Neural progenitor cell (in vitro differentiated cells): ENCODE measurements at places on chromosomes 1 and 21.

- DNase-seq, result peak; percentile 12
Observed at GRCh38 chr21:34128124-34128523, 54.7 kb downstream of the MRPS6 start.

DNA sequence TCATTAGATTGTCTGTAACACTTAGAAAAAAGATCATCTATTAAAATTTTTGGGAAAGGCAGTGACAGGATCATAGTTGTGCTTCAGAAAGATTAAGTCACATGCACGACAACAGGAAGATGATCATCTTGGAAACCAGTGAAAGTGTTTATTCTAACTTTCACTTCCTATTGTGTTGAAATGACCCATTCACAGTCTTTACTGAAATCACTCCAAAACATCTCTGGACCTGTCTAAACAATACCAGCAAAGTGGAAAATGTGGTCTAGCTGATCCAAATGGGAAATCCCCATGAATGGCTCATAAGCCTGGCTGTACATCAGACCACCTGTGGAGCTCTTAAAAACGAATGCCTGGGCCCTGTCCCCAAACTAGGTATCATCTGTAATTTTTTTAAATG lies 111.1 kb upstream of the ETV3 start:
- DNase-seq, result no peak

- no peak for DNase-seq
Observed at GRCh38 chr1:213914392-213914791, 73.4 kb upstream of the PROX1 start.

DNA sequence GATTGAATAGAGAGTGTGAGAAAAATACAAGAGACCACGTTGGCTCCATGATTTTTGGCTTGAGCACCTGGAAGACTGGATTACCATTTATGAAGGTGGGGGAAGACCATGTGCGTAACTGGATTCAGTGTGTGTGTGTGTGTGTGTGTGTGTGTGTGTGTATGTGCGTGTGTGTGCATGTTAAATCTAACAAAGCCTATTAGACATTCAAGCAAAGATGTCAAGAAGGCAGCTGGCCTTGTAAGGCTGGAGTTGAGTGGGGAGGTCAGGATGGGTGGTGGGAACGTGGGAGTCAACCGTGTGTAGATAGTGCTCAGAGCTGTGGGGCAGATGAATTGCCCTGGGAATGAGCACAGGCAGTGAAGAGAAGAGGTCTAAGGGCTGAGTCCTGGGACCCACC lies 293.8 kb upstream of the POU3F1 start:
- DNase-seq, result no peak

DNA sequence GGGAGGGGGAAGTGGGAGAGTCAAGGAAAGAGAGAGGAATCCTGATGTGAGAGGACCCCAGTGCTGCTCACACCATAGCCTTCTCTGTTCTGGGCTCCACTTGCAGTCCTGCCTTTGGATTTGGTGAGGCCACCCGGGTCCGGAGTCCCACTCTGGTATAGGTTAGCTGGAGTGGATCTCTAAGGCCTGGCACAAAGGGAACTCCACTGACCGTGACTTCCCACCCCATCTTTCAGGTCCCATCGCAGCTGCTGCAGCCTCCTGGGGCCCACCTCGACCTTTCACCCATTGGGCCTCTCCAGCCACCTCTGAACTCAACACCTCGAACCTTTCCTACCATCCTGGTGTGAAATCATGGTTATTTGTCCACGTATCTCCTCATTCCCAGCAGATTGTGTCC lies 324.4 kb downstream of the MATN1 start:
- no peak for DNase-seq

DNA sequence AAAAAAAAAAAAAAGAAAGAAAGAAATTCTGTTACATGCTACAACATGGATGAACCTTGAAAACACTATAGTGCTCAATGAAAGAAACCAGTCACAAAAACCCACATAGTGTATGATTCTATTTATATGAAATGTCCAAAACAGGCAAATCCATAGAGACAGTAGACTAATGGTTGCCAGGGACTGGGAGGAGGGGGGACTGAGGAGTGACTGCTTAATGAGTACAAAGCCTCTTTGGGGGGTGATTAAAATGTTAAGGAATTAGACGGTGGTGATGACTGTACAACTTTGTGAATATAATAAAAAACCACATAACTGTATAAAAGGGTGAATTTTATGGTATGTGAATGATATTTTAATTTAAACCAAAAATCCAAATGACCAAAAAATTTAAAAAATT lies 116.0 kb upstream of the GUCA2B start:
- DNase-seq, result no peak

GRCh38 chr1:246933893-246934292 lies 2.1 kb upstream of the AHCTF1 start:
- DNase-seq, result no peak

GRCh38 chr1:32413507-32414185 lies 19.4 kb upstream of the BSDC1 start:
- peak; percentile 79 for DNase-seq

- no peak for DNase-seq
Observed at GRCh38 chr1:210072896-210073504, 135.0 kb downstream of the SYT14 start.

GRCh38 chr1:183470147-183470960 lies 1.9 kb upstream of the SMG7 start:
- DNase-seq, result peak; percentile 80

GRCh38 chr21:33543505-33544129 lies 779 bp downstream of the SON start:
- peak; percentile 87 for DNase-seq

DNA sequence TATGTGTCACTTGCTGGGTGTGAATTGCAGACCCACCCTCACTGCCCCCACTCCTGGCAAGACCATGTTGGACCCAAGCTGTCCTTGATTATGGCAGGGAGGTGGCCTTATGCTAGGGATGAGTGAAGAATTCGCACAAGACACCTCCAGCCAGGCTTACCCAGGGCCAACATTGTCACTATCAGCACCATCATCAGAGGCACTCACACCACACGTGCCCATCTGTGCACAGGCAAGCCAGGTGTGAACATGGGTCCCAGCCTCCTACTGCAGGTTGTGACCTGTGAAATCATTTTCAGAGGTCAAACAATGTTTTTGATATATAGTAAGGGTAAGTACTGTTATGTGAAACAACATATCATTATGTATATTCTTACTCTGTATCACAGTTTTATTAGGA lies 20.3 kb upstream of the RGS8 start:
- DNase-seq, result no peak

GRCh38 chr1:218266356-218266755 lies 18.7 kb upstream of the RRP15 start:
- no peak for DNase-seq

DNA sequence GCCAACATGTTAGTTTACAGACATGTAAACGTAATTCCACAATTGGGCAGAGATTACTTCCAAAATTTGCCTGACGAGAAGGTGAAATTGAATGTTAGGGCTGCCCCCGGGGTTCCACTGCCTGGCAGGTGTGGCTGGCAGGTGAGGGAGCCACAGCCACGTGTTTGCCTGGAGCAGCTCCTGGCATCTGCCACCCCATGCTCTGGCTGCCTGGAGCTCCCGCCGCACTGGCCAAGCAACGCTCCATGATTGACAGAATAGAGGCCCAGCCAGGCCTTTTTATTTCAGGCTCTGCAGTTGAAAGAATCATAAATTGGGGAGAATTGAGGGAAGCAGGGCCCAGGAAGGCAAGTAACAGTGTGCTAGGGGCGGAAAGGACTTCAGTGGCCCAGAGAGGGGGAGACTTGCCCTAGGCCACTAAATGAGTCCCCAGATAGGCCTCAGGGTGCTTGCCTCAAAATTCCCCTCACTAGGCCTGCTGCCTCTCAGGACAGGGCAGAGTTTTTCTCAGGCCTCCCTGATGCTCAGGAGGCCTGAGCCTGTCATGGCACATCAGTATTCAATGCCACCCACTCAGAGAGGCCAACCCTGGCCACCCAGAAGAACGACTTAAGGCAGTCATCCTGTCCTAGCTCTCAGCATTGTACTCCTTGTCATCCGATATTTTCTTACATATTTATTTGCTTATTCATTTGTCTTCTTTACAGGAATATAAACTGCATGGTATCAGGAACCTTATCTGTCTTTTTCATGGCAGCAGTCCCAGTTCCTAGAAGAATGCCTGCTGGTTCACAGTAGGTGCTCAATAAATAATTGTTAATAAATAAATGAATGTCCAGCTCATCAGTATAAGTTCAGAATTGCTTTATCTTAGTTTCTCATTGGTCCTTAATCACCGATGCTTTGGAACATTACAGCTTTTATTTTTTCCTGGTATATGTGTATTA lies 16.6 kb upstream of the S1PR1 start:
- DNase-seq, result no peak

GRCh38 chr1:6770751-6771440 lies 14.4 kb upstream of the CAMTA1 start:
- DNase-seq, result peak; percentile 23

GRCh38 chr1:68470388-68470970 lies 20.7 kb upstream of the RPE65 start:
- DNase-seq, result no peak

DNA sequence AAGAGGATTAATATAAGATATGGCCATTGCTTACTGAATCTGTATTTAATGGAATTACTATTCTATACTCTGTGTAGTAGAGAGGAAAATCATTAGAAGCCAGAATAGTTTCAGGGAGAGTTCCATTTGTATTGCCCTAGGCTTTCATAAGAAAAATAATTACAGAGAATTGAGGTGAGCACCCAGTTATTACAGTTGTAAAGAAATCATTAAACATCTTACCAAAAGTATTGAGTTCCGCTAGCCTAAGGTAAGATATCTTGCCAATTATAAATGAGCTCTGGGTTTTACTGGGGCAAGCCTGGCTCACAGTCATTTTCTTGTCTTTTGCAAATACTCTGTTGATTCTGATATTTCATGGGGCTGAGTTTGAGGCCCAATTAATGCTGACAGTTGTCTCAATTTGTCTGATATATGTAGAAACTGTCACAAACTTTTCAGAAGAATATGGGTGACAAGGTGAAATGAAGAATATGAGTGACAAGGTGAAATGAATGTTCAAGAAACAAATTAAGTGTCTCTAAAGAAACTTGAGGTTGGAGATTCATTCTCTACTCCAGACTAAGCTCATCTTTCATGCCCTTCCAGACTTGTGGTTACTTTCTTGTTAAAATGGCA lies 127.8 kb downstream of the PTGER3 start:
- no peak for DNase-seq

DNA sequence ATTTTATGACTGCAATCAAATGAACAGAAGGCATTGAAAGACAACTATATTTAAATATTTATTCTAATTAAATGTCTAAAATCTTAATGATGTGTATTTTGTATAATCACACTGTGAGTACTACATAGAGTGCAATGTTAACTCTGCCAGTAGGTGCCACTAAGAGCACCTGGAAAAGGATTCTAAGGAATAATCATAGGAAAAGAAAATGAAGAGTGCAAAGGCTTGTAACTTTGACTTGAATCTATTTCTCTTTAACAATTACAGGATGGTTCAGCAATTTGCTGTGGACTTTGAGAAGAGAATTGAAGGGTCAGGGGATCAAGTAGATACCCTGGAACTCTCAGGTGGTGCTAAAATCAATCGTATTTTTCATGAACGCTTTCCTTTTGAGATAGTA lies 200.4 kb downstream of the DNM3 start:
- no peak for DNase-seq

GRCh38 chr1:229092377-229093237 lies 178.3 kb upstream of the RAB4A start:
- DNase-seq, result no peak

GRCh38 chr1:246184503-246184902 lies 322.6 kb downstream of the SMYD3 start:
- DNase-seq, result no peak

GRCh38 chr1:98172578-98172977 lies 251.7 kb upstream of the DPYD start:
- no peak for DNase-seq

DNA sequence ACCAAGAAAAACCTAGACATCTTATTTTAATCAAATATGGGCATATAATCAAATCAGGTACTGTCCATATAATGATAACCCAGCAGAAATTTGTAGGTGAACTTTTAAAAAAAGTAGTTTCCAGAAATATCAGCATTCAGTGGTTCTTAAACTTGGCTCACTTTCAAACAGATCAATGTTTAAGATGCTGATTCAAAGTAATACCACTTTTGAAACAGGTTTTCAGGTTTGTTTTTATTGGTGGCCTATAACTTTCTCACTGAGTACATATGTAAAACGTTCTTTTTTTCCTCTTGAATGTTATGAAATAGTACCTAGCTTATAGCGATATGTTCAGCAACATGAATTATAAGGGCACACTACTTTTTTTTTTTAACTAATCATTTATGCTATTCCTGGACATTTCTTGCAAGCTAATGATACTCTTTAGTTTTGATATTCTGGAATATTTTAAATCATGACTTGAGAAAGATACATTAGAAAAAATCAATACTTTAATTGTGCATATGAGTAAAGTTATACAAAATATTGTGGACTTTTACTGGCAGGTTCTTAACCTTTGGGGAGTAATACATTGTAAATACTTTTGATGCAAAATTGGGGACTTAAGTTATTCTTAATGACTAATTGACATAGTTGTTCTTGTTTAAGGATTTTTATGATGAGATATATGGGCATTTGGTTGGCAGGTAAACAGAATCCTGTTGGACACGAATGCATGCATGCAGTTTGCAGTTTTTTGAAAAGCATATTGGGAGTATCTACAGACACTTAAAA lies 3.0 kb downstream of the NFIA start:
- DNase-seq, result no peak

GRCh38 chr1:16183179-16183578 lies 27.3 kb upstream of the EPHA2 start:
- DNase-seq, result no peak

DNA sequence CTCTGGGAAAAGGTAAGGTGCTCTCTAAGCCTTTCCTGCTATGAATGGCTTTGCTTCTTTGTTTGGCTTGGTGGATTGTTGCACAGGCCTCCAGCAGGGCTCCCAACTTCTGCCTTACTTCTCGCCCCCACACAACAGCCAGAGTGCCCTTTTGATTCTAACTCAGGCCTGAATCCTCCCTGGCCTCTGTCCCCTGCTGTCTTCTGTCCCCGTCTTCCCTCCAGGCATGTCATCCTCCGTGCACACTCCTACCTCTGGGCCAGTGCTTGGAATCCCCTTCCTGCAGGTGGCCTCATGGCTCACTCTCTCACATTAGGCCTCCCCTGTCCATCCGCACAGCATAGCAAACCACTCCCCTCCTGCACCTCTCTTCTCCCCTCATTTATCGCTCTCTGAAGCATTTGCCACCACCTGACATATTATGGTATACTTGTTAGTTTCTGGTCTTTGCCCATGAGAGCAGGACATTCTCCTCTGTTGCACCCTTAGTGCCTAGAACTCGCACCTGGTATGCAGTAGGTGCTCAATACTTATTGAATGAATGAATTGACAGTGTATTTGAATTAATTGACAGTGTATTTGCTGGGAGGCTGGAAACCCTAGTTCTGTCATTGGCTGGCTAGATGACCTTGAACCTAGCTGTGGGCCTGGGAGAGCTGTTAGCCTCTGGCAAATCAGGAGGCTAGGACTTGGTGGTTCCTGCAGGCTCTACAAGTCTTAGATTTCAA lies 2.9 kb downstream of the ZDHHC18 start:
- DNase-seq, result peak; percentile 33

DNA sequence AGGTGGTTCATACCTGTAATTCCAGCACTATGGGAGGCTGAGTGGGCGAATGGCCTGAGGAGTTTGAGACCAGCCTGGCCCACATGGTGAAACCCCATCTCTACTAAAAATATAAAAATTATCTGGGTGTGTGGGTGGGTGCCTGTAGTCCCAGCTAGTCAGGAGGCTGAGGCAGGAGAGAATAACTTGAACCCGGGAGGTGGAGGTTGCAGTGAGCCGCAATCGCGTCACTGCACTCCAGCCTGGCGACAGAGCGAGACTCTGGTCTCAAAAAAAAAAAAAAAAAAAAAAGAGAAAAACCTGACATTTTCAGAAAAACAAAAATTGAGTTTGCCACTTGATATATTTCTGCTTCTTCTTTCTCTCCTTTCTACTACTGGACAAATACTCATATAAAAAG lies 24.3 kb downstream of the CA6 start:
- DNase-seq, result no peak
